Central memory CD8-positive, alpha-beta T cell (primary cell): ENCODE measurements at places on chromosomes 5 and 9.

GRCh38 chr9:120888626-120889025, 11.6 kb upstream of the PHF19 start:
- DNase-seq: no peak

- DNase-seq: no peak
Measured at GRCh38 chr9:3534614-3535404, 9.0 kb upstream of the RFX3 start.

- no peak for DNase-seq
Measured at GRCh38 chr9:33161011-33161588, 6.0 kb downstream of the B4GALT1 start.

- DNase-seq: no peak
Measured at GRCh38 chr9:106864373-106865143, 1.6 kb downstream of the ZNF462 start.

DNA sequence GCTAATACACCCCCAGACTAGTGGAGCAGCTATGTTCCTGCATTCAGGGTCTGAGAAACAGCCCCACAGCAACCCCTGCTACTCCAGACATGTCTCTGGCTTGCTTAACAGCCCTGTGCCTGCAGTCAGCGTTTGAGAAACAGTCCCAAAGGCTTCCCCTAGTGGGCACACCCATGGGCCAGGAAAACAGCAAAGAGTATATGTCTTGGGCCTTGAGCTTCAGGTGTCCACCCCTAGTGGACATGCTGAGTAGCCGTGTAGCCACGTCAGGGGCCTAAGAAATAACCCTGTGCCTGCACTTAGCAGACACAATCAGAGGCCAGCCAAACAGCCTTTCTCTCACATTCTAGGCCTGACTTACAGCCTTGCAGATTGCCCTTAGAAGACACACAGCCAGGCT, 698.6 kb downstream of the PTPRD start:
- no peak for DNase-seq

- no peak for DNase-seq
Measured at GRCh38 chr5:115423051-115423450, 121.5 kb downstream of the FEM1C start.
